Stimulated activated CD8-positive, alpha-beta memory T cell treated with anti-CD3 and anti-CD28 coated beads, Interleukin-4, amount 100 ng/mL, for 4 hours (primary cell): ENCODE measurements at places on chromosomes 12 and 14.

DNA sequence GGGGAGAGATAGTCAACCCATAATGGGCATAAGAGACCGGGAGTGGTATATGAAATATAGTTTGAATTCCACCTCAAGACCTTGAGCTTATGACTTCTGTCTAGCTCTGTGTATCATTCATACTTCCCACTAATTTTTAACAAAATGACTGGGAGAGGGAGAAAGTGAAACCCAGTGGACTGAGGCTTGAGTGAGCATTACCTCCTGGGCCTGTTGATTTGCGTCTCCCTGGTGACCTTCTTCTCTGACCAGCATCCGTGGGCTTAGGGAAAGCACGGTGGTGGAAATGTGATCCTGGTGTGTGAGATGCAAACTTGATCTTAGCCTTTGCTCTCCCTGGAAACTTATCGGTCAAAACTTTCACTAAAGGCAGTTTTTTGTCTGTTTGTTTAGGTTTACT, 207.9 kb upstream of the BCL2L14 start:
- no peak for DNase-seq

- DNase-seq, result no peak
These were observed 46.1 kb upstream of the FRMD6 start for GRCh38 chr14:51605575-51605974.

- no peak for DNase-seq
These were observed 13.7 kb downstream of the RMST start for GRCh38 chr12:97476255-97476654.

DNA sequence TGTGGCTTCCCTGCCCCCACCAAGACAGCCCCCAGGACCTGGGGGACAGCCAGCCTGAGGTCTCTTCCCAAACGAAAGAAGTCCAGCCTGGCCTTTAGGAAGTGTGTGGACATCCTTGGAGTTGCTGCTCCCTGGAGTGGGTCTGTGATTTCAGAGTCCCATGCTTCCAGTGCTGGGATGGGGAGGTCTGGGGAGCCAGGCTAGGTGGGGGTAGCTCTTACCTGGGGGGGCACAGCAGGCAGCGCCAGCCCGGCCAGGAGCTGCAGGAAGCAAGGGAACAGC, 509 bp downstream of the PGF start:
- no peak for DNase-seq

GRCh38 chr14:53237488-53237887, 84.4 kb upstream of the DDHD1 start:
- no peak for DNase-seq

- DNase-seq, result no peak
These were observed 2.6 kb upstream of the DDX47 start for GRCh38 chr12:12810553-12811021.

GRCh38 chr12:26642361-26642760, 190.6 kb downstream of the ITPR2 start:
- no peak for DNase-seq

GRCh38 chr14:75011356-75011994, 8.8 kb downstream of the EIF2B2 start:
- DNase-seq, result no peak

DNA sequence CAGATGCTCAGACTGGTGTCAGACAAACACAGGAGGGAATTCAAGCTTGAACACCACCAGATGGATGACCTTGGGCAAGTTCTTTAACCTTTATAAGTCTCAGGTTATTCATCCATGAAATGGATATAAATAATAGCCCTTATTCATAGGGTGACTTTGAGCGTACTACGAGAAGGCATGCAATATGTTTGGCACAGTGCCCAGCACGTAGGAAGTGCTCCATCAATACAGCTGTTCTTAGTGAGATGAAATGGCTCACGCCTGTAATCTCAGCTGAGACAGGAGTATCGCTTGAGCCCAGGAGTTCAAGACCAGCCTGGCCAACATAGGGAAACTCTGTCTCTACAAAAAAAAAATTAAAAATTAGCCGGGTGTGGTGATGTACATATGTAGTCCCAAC, 84.8 kb upstream of the FICD start:
- no peak for DNase-seq

DNA sequence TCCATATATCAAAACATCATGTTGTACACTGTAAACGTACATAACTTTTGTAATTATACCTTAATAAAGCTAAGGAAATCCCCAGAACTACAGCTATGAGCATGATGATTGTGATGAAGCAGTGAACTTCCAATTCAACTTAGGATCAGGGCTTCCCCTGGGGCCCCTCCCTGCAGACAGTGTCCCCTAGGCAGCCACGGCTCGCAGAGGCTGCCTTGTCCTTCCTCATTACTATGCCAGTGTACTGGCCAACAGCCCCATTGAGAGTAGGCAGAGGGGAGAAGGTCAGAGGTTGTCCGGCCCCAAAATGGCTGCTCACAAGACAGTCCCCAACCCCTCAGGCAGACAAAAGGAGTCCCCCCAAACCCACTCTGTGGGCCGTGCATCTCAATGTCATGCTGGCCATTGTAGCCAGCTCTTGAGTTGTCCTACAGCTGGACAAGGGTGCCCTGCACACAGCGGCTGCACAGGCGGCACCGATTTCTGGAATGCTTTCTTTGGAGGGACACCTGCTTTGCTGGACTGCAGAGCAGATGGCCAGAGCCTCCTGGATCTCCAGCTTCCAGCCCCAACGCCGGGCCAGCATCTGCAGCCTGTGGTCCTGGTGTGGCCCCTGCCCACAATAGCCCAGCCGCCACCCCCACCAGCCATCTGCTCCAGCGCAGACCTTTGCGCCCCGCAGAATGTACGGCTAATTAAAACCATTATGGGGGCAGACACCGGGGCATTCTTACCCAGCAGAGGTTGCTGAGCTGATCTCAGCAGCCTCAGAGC, 46.1 kb downstream of the NIN start:
- DNase-seq, result no peak

GRCh38 chr14:93824518-93825234, 36.4 kb upstream of the PRIMA1 start:
- DNase-seq, result no peak

- DNase-seq, result no peak
These were observed 77.7 kb upstream of the MED13L start for GRCh38 chr12:116354950-116355783.

DNA sequence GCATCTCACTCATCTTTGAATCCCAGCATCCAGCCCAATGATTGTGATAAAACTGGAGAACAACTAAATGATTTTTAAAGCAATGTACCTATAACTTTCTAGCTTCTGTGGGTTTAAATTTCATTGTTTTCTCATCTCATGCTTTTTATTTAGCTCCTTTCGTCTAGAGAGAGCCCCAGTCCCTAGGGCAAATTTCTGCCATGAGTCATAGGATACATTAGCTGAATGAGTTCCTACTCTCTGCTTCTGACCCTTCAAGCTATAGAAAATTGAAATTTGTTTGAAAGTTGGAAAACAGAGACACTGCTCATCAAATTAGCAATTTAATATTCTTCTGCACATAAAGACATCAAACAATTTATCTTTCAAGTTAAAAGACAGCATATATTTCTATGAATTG, 113.9 kb downstream of the KIF21A start:
- no peak for DNase-seq

DNA sequence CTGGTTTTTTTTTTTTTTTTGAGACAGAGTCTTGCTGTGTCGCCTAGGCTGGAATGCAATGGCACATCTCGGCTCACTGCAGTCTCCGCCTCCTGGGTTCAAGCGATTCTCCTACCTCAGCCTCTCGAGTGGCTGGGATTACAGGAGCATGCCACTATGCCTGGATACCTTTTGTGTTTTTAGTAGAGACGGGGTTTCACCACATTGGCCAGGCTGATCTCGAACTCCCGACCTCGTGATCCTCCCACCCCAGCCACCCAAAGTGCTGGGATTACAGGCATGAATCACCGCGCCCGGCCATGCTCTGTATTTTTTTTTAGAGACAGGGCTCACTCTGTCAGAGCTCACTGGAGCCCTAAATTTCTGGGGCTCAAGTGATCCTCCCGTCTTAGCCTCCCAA, 32.6 kb downstream of the VRTN start:
- no peak for DNase-seq

DNA sequence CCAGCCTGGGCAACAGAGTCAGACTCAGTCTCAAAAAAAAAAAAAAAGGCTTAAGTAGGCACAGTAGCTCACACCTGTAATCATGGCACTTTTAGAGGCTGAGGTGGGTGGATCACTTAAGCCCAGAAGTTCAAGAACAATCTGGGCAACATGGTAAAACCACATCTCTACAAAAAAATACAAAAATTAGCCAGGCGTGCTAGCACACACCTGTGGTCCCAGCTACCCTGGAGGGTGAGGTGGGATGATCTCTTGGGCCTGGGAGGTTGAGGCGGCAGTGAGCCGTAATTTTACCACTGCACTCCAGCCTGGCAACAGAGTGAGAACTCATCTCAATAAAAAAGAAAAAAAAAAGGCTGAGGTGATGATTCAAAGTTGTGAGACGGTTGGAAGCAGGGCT, 9.1 kb upstream of the RESF1 start:
- DNase-seq, result no peak
